ENCODE measurements at places on chromosomes 5 and 9.

DNA sequence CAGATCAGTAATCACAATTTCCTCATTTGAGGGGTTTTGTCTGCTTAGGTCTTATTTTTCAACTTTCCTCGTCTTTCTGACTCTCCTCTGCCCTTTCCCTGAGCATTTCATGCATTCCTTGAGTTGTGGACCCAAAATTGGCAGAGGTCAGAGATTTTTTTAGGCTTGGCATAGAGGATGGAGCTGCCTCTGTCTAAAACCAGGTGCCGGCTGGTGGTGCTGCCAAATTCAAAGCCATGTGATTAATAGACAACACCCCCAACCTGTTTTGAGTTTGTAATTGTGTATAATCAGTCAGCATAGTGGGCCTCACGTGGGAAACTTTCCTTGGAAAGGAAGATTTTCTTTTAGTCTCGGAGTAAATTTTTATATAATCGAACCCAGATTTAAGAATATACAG, 39.6 kb downstream of the TJP2 start:
- DNase-seq = no peak

DNA sequence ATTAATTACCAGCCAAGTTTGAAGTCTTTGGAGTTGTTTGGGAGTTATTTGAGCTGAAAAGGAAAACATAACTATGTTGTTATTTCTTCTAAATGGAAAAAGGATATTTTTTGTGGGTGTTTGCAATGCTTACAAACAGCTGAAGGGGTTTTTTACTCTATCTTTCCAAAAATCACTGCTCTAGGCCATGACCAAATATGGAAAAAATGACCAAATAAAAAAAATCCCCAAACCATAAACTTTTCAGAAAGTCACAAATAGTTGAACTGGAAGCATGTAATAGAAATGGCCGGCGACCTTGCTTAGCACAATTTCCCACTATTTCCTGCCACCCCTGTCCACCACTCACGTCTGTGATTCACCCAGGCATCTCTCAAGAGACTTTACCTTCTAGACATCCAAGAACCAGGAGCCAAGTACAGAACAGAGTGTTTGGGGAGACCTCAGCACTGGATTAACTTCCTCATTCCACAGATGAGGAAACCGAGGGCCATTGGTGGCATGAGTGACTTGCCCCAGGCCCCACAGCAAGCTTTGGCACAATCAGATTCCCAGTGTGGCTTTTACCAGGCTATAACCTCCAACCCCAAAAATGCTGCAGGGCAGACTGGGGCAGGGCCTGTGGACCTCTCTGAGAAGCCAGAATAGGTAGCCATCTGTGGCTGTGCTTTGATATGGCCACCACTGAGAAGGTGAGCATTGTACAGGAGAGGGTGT, 84.5 kb downstream of the NRG2 start:
- DNase-seq = no peak

- DNase-seq = no peak
These were observed 145.8 kb upstream of the TUT7 start for GRCh38 chr9:86500031-86500430.

- no peak for DNase-seq
These were observed 64.8 kb downstream of the ACER2 start for GRCh38 chr9:19473605-19474004.

DNA sequence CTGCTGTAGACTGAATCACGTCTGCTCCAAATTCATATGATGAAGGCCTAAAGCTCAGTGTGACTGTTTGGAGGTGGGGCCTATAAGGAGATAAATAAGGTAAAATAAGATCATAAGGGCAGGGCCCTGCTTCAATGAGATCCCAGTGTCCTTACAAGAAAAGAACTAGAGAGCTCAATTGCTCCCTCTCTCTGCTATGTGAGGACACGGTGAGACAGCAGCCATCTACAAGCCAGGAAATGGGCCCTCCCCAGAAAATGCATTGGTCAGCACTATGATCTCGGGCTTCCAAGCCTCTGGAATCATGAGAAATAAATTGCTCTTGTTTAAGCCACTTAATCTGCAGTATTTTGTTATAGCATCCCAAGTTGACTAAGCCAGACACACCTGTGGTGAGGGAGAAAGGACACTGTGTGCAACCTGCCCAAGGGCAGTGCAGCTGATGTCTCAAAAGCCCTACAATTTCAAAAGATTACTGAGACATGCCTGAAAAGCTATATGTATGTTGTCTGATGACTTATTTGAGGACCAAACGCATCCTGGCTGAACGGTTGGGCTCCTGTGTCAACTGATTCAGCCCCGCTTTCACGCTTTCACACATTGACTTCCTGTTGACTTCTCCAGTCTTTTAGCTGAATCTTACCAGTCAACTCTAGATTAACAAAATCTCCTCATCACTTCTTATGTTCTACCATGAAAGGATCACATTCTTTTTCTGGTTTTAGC, 13.2 kb downstream of the GZMK start:
- DNase-seq = no peak

DNA sequence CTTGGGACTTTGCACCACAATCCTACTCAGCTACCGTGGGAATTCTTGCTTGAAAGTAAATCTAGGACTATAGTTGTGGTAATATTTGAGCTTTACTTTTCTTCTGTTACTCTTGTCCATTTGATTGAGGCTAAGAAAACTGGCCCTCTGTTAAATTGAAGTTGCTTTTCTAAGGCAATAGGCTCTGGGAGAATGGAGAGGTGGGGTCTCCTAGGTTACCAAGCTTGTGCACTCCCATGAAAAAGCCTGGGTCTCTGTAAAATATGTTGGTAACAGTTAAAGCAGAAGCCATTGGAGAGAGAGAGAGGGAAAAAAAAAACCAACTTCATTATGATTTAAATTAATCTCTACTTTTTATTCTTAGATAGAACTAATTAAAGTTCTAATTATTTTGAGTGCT, 68.6 kb downstream of the RAI14 start:
- no peak for DNase-seq

- DNase-seq = no peak
These were observed 54.6 kb upstream of the CLINT1 start for GRCh38 chr5:157913575-157913974.

DNA sequence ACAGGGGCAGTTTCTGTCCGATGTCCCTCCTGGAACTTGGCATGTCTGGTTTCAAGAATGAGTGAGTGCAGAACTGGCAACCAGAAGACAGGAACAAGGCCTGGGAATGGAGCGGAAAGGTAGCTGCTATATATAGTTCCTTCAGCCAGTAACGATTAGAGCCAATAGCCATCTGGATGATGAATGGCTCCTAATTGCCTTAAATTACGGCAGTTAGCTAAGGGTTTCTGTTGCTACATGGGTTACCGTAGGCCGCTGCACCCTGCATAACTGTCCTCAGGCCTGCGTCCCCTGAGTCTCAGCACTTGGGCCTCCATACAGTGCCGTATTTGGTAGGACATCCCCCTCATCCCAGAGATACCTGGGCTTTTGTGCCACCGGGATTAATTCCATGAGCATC, 29.4 kb downstream of the WWC1 start:
- no peak for DNase-seq

DNA sequence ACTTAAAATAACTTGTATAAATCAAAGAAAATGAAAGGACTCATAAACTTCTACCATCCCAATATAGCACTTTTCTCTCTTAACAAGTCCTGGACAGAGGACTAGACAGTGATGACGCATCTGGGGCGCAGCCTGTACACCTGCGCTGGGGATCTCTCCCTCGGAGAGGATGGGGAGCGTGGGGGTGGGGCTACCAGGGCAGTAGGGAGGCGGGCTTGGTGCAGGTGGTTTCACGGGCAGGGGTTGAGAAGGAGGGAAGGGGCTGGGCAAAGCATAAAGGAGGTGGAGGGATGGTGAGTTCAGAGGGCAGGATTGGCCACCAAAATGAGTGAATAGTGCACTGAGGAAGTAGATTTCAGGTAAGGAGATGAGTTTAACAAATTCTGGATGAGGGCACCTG, 41.1 kb downstream of the STC2 start:
- no peak for DNase-seq

All from NCI-H526 treated with DMSO at 0.1 percent for 48 hours (cell line).